CD4-positive, alpha-beta T cell treated with Interleukin-15 for 4 hours (primary cell): ENCODE measurements at places on chromosomes 12 and 14.
A peak's percentile ranks its signal among the peaks of the same experiment; 100 is the strongest.

DNA sequence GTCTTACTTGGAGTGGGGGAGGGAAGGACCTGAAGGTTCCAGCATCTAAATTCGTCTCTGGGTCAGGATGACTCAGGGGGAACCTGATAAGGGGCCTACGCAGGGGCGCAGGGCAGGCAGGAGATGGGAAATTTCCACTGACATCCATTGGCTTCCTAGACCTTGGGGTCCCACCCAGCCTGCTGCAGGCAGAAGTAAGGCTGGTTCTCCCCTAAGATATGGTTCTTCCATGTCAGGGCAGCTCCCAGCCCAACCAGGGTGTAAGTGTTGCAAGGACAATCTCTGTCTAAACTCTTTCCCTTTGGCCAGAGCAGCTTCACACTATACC is 2.1 kb upstream of the NDRG2 start:
- no peak for DNase-seq

GRCh38 chr14:70654632-70655031 is 12.9 kb downstream of the TTC9 start:
- DNase-seq = peak; percentile 34

DNA sequence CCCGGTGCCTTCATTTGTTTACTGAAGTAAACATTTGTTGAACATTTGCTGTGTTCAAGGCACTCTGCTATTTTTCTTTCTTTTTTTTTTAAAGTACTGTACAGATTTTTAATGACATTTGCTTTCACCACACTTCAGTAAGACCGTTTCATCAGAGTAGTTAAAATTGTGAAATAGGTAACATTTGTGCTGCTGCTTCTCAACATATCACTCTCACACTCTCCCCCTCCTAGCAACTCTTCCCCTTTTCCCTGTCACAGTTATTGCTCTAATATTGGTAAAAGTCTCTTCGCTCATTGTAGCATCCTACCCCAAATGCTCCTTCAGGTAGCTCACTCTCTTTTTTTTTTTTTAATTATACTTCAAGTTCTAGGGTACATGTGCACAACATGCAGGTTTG is 49.6 kb downstream of the SRGAP1 start:
- no peak for DNase-seq

- no peak for DNase-seq
These were observed 2.5 kb downstream of the TAMALIN start for GRCh38 chr12:52009081-52009751.

DNA sequence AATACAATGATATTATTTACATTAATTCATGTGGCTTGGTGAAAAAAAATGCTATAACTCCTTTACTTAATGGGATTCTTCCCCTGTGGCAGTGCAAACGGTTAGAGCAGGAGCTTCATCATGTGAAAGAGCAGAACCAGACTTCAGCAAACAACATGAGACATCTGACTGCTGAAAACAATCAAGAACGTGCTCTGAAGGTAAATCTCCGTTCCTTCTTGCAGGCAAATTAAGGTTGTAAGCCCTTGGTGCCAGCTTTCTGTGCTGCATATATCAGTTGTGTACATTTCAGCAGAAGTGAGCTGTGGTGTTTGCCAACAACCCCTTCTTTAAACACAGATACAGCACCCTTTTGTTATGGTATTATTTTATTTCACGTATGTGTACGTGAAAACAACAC is 171.7 kb downstream of the MIPOL1 start:
- no peak for DNase-seq

GRCh38 chr12:120736404-120737331 is 11.0 kb downstream of the ACADS start:
- no peak for DNase-seq

DNA sequence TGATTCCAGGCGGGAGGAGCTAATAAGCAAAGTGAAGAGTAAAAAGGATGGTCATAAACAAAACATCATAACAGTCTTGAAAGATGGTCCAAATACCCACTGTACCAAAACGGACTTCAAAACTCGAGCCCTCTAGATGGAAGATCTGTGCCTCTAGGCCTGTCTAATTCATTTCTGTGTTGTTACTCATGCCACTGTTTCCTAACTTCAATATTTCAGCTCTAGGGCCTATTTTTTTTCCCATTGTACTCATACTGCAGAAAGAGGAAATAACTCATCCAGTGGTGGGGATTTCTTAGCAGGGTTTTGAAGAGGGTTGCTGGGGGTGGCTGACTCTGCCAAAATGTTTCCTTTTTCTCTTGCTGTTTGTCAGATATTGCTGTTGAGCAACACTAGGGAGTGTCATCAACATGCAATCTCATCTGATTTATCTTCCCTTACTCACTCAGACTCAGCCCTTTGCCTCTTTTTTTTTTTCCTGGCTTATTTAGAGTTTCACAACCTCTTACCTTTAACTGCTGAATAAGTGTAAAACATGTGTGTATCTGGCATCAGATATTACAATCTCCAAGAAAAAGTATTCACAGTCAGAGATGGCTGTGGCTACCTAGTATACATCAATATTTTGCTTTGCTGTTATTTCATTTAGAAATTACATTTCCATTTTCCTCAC is 189.6 kb downstream of the DUSP6 start:
- DNase-seq = peak; percentile 37

- DNase-seq = no peak
These were observed 97.2 kb upstream of the KRAS start for GRCh38 chr12:25347716-25348592.
